ENCODE measurements at places on chromosomes 6 and 20. TPM values are rescaled to one million over a fixed set of nuclear protein-coding genes. Genes with fewer than 3 reads are reported as not detected.

PFDN4 gene
- total RNA-seq, result 109 TPM

ARMC12 gene
- 0.43 TPM for total RNA-seq

SLC17A9 gene
- total RNA-seq, result 1.9 TPM

IER3 gene
- 82.2 TPM for total RNA-seq

MOXD1 gene
- 0.22 TPM for total RNA-seq

LCA5 gene
- total RNA-seq, result 1.6 TPM

KCNK5 gene
- total RNA-seq, result not detected

GNMT gene
- 0.17 TPM for total RNA-seq

ZC2HC1B gene
- not detected for total RNA-seq

GTSF1L gene
- not detected for total RNA-seq

POU5F1 gene
- not detected for total RNA-seq

SNAI1 gene
- 2.0 TPM for total RNA-seq

TRIM15 gene
- total RNA-seq, result not detected

CALHM4 gene
- 0.11 TPM for total RNA-seq

CBFA2T2 gene
- 4.1 TPM for total RNA-seq

HLA-DRB5 gene
- not detected for total RNA-seq

ARMH2 gene
- total RNA-seq, result not detected
